Bladder microvascular endothelial cell (primary cell): ENCODE measurements at places on chromosomes 4 and X. TPM values are rescaled to one million over a fixed set of nuclear protein-coding genes. Genes with fewer than 3 reads are reported as not detected.

GNRHR gene
- not detected in 2 replicates for total RNA-seq

NEUROG2 gene
- not detected in 2 replicates for total RNA-seq

BST1 gene
- total RNA-seq: 19.3 and 154 TPM in 2 replicates

PNPLA4 gene
- total RNA-seq: 3.2 and 6.7 TPM in 2 replicates

CDX4 gene
- not detected in 2 replicates for total RNA-seq

HSFX1 gene
- 0.16 and 1.7 TPM in 2 replicates for total RNA-seq

PPA2 gene
- 37.9 and 54.1 TPM in 2 replicates for total RNA-seq

MTMR8 gene
- 0.19 and 0.49 TPM in 2 replicates for total RNA-seq

FABP2 gene
- not detected in 2 replicates for total RNA-seq

SMPX gene
- not detected in 2 replicates for total RNA-seq
